ENCODE measurements at places on chromosomes 4 and X.

DNA sequence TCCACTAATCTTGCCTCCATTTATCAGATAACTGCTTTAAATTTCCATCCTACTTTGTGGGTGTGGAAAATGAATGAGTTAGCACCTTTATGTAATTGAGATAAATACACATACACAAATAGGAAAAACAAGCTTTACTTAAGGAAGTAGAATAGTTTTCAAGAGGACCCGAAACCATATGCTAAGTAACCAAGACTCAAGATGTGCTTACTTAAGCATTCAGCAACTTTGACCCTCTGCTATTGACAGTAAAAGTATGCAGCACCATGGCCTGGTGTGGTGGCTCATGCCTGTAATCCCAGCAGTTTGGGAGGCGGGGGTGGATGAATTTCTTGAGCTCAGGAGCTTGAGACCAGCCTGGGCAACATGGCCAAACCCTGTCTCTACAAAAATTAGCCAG is 29.9 kb downstream of the RNF175 start:
- no peak for DNase-seq

- no peak for DNase-seq
These were observed 501.3 kb upstream of the AADAT start for GRCh38 chr4:170591076-170591475.

DNA sequence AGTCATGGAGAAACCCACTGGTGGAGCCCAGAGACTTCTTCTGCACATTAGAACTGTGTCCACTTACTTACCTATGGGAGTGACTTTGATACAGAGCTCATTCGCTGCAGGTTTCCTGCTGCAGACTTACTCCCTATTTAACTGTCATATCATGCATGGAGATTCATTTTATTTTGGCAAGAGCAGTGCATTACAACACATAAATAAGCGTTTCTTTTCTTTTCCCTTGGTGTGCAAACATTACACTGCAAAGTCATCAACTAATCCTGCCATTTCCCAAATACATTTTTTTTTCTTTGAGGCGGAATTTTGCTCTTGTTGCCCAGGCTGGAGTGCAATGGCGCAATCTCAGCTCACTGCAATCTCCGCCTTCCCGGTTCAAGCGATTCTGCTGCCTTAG is 230.9 kb upstream of the SFRP2 start:
- no peak for DNase-seq

GRCh38 chr4:15938182-15938581 is 358 bp downstream of the FGFBP1 start:
- no peak for DNase-seq

DNA sequence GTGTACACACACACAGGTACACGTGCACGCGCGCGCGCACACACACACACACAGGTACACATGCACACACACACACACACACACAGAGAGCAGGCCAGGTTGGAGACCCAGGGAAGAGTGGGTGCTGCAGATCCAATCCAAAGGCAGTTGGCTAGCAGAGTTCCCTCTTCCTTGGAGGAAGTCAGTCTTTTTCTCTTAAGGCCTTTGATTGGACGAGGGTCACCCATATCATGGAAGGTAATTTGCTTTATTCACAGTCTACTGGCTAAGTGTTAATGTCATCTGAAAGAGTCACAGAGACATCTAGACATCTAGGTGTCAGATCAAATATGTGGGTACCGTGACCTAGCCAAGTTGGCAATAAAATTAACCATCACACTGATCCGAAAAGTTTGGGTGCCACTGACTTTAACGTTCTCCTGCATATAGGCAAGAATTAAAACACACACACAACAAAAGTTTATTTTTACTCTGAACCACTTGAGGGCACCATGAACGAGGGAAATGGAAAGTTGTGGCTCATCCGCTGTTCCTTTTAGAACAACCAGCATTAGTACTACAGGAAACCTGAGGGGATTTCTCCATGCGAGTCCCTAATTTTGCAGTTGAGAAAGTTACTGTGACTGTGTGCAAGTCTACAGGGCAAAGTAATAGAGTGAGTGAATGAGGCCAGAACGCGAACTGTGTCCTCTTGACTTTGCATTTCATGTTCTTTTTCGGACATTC is 66.0 kb upstream of the STOX2 start:
- no peak for DNase-seq

DNA sequence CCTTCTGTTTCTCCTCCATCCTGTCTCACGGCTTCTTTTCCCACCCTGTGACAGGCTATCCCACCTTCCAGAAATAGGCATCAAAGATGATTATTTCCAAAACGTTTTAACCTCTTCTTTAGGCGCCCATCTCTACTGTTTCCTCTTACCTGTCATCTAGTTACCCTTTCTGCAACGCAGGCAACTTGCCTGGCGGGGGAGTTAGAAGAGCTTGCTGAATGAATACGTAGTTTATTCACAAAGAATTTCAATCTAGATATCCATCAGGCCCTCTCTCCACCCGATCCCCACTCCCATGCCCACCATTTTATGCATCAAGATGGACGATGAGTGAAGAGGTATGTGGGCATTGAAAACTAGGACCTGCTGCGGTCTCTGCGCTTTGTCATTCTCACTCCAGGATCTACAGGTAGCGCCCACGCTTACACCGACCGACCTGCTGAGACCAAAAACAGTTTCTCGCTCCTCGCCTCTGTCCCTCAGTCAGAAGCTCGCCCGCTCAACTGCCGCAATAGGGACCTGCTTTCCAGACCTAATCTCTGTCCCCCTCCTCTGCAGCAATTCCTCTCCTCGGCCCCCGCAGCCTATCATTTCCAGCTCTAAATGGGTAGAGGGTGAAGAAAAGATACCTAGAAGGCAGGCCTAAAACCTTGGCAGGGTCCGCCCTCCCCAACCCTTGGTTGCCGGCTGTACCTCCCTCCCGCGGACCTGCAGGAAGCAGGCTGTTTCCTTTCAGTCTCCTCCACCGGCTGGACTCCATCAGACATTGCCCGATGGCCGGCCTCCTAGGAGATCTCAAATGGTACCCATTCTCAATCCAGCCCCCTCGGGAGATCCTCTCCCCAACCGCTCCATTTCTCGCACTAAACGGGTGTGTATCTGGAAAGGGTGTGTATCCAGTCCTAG is 624 bp downstream of the BEX5 start:
- no peak for DNase-seq

DNA sequence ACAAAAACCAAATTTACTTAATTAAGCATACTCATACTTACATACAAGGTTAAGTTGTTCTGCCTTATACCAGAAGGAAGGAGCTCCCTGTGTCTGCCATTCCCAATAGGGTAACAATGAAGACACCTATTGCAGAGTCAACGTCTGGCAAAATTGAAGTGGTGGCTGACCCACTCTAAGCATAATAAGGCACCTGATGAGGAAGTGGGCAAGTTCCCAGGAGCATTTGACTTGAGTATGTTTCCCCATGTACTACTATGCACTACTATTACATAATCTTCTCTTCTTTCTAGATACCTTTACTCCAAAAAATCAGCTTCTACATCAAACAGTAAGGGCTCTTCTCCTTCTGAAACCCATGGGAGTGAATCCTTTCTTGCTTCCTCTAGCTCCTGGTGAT is 591.5 kb downstream of the PPARGC1A start:
- no peak for DNase-seq

DNA sequence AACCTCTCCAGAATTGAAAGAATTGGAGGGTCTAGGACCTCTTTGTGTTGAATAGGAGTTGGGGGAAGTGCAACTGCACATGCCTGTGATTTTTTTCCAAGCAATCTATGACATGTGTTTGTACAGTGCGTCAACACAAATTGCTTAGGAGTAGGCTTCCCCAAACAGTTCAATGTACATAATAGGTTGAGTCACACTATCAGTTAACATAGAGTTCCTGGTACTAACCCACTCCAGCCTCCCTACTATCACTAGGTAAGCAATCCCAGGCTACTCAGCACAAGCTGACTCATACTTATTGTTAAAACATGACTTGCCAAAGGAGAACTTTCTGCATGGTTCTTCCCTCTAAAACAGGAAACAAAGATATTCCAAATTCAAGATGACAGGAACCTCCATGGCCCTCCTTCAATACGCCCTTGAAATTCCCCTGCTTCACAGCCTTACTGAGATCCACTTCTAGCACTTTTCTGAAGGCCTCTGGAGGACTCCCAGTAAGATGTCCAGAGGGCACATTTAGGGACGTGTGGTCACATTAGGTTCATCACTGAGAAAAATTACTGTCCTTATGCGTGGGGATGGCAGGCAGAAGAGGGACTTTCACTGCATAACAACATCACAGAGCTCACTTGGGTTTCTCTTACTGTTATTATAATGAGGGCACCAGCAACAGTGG is 8.4 kb upstream of the VSIG1 start:
- DNase-seq, result no peak

- DNase-seq, result no peak
These were observed 57.9 kb upstream of the PAGE1 start for GRCh38 chrX:49753691-49754090.

DNA sequence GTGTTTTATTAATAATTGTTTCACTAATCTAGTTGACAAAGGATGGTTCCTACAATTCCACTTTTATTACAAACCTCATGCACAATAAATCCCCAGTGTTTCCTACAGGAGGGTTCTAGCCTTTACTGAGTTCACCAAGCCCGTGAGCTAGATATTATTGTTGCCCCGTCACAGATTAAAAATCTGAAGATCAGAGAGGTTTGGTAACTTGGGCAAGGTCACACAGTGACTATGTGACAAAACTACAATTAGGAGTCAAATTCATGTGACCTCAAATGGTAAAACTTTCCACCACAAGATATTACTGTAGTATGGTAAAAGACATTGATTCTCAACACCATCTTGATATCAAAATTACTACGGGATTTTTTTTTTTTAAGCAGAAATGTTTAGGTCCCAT is 124.6 kb downstream of the BTC start:
- DNase-seq, result no peak
